Stimulated activated CD8-positive, alpha-beta memory T cell treated with anti-CD3 and anti-CD28 coated beads, Interleukin-7, amount 100 ng/mL, for 1 hour (primary cell): ENCODE measurements at places on chromosomes 3 and 15.

GRCh38 chr3:188088948-188089685 lies 64.8 kb upstream of the LPP start:
- DNase-seq, result no peak

DNA sequence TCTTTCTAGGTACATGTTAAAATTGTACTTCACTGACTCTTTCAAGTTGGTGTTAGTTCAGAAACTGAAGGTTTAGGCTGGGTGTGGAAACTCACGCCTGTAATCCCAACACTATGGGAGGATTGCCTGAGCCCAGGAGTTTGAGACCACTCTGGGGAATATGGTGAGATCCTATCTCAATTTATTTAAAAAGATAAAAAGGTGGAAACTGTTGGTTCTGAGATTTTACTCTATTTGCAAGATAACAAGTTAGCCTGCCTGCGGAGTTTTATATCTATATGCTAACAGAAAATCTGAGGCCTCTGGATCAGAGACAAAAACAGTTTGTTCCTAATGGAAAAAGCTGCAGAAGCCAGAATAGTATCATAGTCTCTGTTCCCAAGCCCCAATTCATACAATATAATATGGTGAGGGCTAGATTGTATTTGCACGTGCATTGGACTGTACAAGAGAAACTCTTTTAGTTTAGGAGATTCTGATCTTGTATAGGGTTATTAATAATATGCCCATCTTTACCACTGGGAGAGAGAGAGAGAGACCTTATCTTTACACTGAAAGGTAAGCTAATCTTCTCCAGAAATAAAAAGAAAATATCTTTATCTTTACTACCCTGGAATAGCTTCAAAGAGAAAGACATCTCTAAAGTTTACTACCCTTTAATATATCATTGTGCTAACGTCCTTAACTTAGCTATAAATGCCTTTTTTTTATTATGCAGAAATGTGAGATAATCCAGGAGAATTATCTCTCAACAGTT lies 1267.6 kb downstream of the OTOL1 start:
- no peak for DNase-seq

DNA sequence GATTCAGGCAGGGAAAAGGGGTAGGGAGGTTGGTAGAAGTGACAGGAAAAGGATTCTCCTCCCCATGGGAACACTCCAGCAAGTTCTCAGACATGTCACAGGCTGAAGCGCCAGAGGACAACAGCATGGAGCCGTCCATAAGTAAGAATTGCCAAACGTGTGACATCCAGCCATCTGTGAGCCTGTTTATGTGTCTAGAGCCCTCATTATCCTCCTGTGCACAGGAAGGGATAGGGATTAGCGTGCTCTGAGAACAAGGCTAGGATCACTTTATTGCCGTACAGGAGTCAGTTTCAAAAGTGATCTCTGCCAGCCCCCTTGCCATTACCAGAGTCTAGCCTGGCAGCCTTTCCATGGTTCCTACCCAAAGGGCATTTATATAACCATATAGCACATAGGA lies 549.5 kb downstream of the NTRK3 start:
- DNase-seq, result no peak

DNA sequence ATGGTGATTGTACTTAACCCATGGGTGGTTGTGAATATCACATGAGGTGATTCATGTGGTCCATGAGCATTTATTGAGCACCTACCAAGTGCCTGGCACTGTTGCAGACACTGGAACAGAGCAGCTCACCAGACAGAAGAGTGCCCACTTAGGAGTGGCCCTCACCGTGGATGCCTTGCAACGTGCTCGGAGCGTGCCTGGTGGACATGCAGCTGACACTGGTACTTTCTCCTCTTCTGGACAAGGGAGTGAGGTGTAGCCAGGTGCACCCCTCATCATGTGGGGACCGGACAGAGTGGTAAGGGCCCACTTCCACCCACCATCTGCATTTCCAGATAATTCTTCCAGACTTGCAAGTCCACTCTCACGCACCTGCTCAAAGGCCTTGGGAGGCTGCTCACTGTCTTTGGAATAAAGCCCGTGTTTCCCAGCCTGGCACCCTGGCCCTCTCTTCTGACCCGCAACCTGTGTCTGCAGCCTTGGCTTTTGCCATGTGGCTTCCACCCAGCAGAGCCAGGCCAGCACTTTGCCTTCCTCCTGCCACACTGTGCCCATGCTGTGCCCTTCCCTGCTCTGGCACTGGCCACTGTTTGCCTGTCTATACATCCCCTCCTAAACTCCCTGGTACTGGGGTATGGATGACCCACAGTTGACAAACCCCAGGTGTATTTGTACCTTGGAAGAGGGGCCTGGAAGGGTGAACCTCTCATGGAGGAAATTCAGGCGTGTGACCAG lies 90.9 kb upstream of the SEC13 start:
- no peak for DNase-seq

DNA sequence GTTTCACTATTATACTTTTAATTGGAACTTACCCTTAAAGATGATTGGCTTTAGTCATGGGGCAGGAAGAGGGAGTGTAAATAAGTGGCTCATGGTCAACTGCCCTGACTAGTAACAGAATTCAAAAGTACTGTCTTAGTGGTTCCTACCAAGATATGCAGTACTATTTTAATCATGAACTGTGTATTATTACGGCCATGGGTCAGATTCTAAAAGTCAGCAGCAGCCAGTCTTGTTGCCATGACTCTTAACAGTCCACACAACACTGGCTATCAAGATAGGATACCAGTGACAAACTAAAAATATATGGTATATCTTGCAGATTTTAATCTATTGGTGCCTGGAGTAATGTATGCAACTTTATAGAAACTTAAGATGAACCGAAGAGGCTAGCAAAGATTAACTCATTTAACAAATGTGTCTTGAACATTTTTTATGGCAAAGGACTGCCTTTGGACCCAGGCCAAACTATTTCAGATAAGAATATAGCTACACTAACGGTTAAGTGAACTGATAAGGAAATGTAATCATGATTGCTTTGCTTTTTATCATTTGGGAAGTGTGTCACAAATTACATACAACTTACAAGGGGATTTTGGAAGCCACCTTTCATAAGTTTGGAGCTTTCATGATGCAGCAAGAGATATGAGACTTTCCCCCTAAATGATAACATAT lies 163.7 kb downstream of the TCF12 start:
- no peak for DNase-seq

GRCh38 chr3:50658831-50659230 lies 15.9 kb upstream of the DOCK3 start:
- no peak for DNase-seq

DNA sequence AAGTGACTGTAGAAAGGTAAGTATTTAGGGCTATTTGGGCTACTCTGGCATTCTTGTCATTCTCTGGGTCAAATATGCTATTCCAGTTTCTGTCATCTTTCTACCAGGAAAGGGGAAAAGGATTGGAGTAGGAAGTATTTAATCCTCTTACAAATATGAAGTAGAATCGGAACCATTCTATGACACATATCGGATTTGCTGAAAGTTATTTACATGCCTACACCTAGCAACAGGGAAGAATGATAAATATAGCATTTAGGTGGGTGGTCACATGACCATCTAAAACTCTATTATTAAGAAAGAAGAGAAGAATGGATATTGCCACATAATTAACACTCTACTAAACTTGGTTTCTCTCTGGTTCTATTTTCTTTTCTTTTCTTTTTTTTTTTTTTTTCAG lies 1353.1 kb downstream of the ZPLD1 start:
- DNase-seq, result no peak

- DNase-seq, result no peak
These were observed 28.7 kb downstream of the ALDH1L1 start for GRCh38 chr3:126151562-126152302.

DNA sequence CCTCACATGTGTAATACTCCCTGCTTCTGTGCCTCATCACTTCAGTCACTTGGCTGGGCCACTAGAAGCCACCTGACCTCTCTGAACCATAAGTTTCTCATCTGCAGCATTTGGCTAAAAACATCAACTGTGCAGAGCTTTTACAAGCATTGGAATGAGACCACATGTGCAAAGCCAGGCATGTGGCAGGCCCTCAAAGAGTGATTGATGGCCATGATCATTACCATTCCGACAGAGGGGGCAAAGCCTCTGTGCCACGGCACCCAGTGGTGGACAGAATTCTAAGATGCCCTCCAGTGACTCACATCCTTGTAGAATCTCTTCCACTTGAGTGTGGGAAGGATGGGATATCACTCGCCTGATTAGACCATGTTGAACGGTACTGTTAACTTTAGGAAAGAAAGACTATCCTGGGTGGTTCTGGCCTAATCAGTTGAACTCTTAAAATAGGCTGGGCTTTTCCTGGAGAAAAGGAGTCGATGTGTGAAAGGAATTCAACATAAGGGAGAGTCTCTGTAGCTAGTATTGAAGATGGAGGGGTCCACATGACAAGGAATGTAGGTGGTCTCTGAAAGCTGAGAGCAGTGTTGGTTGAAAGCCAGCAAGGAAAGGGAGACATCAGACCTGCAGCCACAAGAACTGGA lies 13.5 kb downstream of the CDCP1 start:
- DNase-seq, result no peak

DNA sequence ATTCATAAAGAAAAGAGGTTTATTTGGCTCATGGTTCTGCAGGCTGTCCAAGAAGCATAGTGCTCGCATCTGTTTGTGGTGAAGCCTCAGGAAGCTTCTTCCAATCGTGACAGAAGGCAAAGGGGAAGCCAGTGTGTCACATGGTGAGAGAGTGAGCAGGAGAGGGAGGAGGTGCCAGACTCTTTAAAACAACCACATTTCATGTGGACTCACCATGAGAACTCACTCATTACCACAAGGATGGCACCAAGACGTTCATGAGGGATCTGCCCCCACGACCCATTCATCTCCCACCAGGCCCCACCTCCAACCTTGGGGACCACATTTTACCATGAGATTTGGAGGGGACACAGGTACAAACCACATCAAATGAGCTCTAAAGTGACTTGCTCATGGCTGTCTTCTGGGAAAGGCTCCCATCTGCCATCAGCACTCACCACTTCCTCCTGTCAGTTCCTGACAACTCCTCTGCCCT lies 327.3 kb upstream of the TLE3 start:
- no peak for DNase-seq

GRCh38 chr3:4782095-4782494 lies 197.1 kb upstream of the BHLHE40 start:
- DNase-seq, result no peak

GRCh38 chr3:177484206-177484605 lies 286.9 kb upstream of the TBL1XR1 start:
- DNase-seq, result no peak

- DNase-seq, result no peak
These were observed 33.7 kb upstream of the TEX264 start for GRCh38 chr3:51637144-51637940.

DNA sequence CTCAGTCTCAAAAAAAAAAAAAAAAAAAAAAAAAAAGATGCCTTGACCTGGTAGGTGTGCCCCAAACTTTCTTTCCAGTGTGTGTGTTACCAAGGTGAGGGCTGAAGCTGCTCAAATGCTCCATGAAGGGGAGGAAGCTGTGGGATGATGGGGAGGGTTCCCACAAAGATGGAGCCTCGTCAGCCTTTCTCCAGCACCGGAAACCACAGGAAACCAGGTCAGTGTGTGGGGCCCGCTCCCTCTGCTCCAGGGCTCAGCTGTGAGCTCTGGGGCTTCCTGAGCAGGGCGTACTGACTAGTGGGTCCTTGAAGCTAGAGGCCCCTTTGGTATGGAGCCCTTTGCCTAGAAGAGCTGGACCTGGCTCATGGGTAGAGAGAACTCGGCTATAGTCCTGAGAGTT lies 681 bp upstream of the IL17RE start:
- DNase-seq, result no peak

- no peak for DNase-seq
These were observed 95.1 kb upstream of the PDZRN3 start for GRCh38 chr3:73719861-73720260.

DNA sequence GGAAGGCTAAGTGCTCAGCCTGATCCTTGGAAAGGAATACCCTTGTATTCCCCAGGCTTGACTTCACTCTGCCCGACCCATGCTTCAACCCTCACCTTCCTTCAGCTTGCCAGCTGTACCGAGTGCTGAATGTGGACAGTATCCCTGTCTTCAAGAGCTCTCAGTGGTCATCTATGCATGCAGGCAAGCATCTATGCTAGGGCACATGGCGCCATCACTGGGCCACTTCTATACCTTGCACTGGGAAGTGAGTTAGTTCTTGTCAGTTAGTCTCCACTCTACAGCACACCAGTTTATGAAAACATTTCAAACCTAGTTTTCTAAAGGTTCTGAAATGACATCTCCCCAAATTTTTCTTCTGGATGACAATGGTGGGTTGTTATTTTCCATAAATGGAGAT lies 82.0 kb upstream of the MYRIP start:
- DNase-seq, result no peak

DNA sequence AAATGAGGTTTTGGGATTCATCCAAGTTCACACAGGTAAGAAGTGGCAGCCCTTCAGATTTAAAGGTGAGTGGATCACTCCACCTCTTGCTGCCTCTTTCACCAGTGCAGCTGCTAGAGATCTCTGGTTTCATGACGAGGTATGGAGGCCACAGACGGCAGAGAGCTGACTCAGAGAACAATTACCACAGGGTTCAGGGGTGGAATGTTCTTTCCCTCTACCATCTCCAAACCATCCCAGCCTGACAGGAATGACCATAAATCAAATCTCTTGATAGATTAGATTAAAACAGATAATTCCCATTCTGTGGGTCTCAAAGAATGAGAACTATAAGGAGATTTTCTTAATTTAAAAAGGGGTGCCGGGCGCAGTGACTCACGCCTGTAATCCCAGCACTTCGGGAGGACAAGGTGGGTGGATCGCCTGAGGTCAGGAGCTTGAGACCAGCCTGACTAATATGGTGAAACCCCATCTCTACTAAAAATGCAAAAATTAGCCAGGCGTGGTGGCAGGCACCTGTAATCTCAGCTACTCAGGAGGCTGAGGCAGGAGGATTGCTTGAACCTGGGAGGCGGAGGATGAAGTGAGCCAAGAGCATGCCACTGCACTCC lies 174.2 kb upstream of the ATP11B start:
- no peak for DNase-seq

DNA sequence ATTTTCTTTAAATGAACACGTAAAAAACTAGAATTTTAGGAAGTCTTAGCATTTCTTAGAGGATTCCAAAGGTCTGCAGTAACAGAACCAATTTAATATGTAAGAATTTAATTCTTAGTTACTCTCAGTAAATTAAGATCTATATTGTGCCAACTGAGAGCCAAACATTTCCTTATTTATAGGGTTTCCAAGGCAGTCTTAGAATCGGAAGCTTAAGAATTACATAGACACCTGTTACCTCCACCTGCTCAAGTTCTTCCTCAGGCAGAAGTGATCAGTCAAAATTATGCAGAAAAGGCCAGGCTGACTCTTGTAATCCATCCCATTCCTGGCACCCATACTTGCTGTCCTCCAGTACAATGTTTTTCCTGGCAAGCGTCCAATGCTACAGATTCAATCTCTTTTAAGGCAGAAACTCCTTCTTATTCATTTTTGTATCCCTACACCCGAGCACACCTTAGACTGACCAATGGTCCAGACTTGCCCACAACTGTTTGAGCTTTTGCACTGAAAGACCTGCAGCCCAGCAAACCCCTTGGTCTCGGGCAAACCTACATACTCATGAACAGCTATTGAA lies 64.3 kb downstream of the NCEH1 start:
- no peak for DNase-seq

DNA sequence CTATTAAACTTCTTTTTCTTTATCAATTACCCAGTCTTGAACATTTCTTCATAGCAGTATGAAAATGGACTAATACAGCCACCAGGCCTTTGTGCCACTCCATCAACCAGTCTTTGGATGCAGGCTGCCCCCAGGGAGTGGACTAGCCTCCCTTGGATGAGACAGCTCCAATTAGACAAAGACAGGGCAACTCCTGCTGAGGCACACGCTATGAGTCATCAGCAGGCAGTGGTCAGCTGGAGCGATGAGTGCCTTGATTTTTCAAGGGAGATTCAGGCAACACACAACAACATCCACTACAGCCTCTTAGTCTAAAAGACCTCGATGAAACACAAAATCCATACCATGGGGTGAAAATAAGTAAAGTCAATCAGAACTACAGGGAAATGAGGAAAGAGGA lies 160.1 kb downstream of the ARRDC4 start:
- no peak for DNase-seq
